ENCODE measurements at places on chromosomes 4 and X. TPM values are rescaled to one million over a fixed set of nuclear protein-coding genes. Genes with fewer than 3 reads are reported as not detected.

SPATA18 gene
- total RNA-seq, result 28.9 TPM

SOWAHB gene
- total RNA-seq, result 0.12 TPM

MAP9 gene
- total RNA-seq, result 13.2 TPM

GPR143 gene
- total RNA-seq, result 0.93 TPM

ENPEP gene
- not detected for total RNA-seq

TCEANC gene
- 4.0 TPM for total RNA-seq

DNA sequence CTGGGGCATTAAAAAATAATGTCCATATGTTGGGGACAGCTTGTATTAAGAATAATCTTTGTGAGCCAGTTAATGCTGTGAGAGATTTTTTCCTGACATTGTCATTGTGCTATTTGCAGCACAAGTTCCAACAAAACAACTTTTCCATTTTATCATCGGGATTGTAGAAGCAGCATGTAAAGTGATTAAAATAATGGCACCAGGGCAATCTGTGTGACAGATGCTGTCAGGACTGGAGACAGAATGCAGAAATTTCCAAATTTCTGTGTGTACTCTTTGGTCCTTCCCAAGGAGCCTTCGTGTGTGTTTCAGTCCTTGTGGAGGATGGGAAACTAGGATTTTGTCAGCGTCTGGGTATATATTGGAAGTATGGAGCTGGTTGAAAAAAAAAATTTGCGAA lies 101.5 kb upstream of the LIMCH1 start:
- no peak overlapping the region for H3K27ac ChIP-seq
- H3K4me1 ChIP-seq, result peaks cover 38% of the 10 kb centered on the region
- no peak for DNase-seq

DNA sequence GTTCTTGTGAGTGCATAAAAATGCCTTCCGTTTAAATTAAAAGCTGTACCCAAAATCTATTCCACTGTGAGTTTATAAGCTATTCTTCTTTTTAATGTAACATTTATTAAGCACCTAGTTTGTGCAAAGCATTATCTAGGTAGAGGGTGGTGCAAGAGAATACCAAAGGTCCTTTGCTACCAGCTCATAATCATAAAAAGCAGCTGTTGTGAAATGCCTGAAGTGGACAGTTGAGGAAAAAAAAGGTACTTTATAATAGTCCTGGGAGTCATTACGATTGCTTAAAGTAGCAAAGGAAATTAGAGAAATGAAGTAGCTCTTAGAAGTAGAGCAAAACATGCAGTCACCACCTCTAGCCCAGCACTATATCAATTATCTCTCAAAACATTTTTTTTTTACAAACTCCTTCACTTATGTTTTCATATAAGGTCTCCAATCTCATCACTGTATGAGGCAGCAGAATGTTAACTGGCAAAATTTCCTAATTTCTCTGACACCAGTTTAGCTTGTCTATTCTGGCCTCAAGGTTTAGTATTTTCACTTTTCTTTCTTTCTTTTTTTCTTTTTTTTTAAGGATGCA lies 2.1 kb downstream of the MBNL3 start:
- no peak overlapping the region for H3K27ac ChIP-seq
- no peaks in the 10 kb centered on the region for H3K36me3 ChIP-seq
- DNase-seq, result no peak
- H3K4me1 ChIP-seq, result peaks cover 13% of the 10 kb centered on the region

- DNase-seq, result no peak
- H3K4me3 ChIP-seq, result no peak overlapping the region
- H3K27me3 ChIP-seq, result peaks cover 73% of the 10 kb centered on the region
- H3K4me1 ChIP-seq, result peaks cover 4% of the 10 kb centered on the region
Observed at GRCh38 chrX:112613039-112613438, 66.7 kb downstream of the LHFPL1 start.

DNA sequence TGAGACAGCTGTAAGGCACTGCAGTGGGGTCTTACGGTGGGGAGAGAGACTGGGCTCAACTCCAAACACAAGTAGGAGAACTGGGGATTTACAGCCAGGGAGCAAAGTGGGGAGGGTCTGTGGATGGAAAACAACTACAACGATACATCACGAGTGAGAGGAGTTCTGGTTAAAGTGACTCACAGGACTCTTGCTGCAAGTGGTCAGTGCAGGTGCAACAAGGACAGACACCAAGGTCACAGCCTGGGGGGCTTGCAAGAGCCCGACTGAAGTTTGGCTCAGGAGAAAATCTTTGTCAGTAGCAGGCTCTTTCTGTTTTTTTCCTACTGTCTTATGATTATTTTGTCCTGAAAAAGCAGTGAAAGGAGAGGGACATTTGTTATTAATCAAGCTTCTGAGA lies 10.1 kb upstream of the FAT1 start:
- H3K36me3 ChIP-seq, result peaks cover 6% of the 10 kb centered on the region
- peaks cover 34% of the 10 kb centered on the region for H3K4me1 ChIP-seq
- no peaks in the 10 kb centered on the region for H3K27me3 ChIP-seq
- peak overlapping the region; percentile 10 for H3K27ac ChIP-seq
- no peak for DNase-seq

- DNase-seq, result no peak
- H3K27ac ChIP-seq, result no peak overlapping the region
- no peaks in the 10 kb centered on the region for H3K27me3 ChIP-seq
- H3K4me3 ChIP-seq, result no peak overlapping the region
Observed at GRCh38 chrX:79154596-79155359, 10.3 kb downstream of the GPR174 start.

DNA sequence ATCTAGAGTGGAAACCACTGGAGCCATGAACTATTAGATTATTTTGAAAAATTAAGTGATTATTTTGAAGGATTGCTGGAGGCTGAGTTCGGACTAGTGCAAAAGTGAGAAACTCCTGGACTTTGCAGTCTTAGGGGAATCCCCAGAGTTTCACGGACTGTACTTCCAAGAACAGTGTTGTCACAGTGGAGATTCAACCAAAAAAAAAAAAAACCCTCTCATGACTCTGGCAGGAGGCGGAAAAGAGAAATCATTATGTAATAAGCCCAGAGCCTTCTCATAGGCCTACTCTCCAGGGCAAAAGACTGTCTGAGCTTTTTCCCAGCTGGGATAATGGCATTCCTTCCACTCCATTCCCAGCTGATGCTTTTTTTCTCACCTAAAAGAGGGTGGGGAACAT lies 16.8 kb upstream of the C4orf51 start:
- no peak for DNase-seq
- H3K36me3 ChIP-seq, result peaks cover 5% of the 10 kb centered on the region
- no peaks in the 10 kb centered on the region for H3K4me1 ChIP-seq
- no peak overlapping the region for H3K4me3 ChIP-seq

DNA sequence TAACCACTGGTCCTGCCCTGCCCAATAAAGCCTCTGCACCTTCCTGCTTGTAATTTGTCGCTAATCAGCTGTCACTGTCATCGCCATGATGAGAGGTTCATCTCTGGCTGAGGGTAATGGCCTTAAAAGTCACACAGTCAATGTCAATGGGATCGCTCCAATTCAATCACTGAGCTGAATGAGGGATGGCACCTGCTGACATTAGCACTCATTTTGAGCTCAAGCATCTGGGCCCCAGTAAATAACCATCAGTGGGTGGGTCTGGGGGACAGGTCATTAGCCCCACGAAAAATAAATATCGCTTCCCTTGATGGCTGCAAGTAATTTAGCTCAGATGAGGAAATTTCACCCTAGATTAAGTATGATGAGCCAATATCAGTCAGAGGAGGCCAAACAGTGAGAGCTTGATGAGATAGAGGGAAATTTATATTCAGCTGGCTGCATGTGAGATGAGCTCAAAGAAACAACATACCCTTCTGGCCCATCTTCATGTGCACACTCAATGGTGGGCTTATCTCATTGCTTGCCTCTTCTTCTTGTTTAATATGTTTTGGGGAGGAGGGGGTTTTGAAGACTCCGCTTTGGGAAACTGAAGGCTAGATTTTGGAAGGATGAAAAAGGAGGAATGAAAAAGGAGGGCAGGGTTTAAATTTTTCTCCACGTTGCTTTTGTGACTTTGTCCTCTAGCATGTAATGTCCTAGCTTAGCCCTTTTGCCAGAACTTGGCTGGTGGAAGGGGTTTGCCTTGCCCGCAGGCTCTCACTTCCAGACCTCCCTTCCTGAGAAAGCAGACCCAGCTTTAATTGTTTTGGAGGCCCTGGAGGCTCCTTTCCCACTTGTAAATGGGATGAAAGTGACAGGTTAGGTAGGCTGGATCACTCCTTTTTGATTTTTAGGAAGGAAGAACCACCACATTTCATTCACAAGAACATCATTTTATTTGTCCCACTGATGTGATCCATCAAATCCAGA lies 84.8 kb upstream of the PAQR3 start:
- H3K27ac ChIP-seq, result no peak overlapping the region
- H3K36me3 ChIP-seq, result no peaks in the 10 kb centered on the region
- H3K4me3 ChIP-seq, result no peak overlapping the region
- H3K27me3 ChIP-seq, result no peaks in the 10 kb centered on the region
- H3K4me1 ChIP-seq, result no peaks in the 10 kb centered on the region
- DNase-seq, result no peak

- no peak overlapping the region for H3K27ac ChIP-seq
- H3K27me3 ChIP-seq, result peaks cover 43% of the 10 kb centered on the region
- no peaks in the 10 kb centered on the region for H3K36me3 ChIP-seq
- DNase-seq, result peak; percentile 59
Observed at GRCh38 chrX:39859991-39860861, 237.5 kb downstream of the BCOR start.

DNA sequence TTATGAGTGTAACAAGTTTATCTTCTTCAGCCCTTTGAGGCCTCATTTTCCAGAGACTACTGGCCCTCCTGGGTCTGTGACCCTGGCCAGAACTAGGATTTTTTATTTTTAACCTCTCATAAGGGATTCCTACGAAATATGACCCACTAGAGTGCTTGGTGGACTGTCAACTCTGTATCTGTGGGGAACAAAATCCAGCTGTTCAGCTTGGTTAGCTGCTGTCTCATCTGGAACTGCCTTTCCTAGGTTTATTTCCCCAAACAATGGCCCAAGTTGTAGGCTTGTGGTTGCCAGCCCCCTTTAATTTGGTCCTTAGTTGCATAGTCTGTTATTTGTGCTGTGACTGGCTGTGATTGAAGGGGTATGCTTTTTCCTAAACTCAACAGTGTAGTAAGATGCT lies 56.2 kb downstream of the NHS start:
- no peaks in the 10 kb centered on the region for H3K36me3 ChIP-seq
- H3K27ac ChIP-seq, result no peak overlapping the region
- H3K27me3 ChIP-seq, result peaks cover 30% of the 10 kb centered on the region
- DNase-seq, result no peak
- no peaks in the 10 kb centered on the region for H3K4me1 ChIP-seq

- H3K4me3 ChIP-seq, result no peak overlapping the region
- H3K27me3 ChIP-seq, result peaks cover 19% of the 10 kb centered on the region
- DNase-seq, result no peak
- no peak overlapping the region for H3K27ac ChIP-seq
- H3K4me1 ChIP-seq, result no peaks in the 10 kb centered on the region
- no peaks in the 10 kb centered on the region for H3K36me3 ChIP-seq
Observed at GRCh38 chrX:24375600-24376131, 15.2 kb downstream of the SUPT20HL1 start.

DNA sequence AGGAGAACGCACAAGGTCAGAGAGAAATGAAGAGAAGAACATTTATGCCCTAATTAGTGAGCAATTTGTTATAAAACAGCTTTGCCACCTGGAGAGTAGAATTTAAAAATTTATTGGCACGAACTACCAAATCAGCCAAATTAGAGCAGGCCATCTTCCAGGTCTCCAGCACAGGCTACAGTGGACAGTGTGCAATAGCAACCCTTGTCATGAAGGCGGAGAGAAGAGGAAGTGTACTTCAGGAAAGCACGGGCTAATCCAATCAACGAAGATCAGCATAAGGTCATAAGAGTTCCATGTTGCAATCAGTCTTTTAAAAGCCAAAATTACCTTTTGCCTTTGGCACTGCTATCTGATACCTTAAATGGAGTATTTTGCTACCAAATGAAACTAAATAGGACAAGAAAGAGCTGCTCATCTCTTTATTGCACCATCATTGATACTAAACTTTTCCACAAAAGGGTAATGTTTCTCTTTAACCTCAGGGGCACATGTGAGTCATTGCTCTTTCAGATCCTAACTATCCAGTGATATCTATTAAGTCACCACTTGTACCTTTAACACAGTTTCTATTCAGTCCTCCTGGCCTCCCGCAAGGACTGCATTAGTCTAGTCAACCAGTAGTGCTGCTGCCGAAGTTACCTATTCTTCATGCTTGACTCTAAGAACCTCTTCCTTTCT lies 19.9 kb downstream of the ANK2 start:
- no peak overlapping the region for H3K4me3 ChIP-seq
- H3K27me3 ChIP-seq, result no peaks in the 10 kb centered on the region
- DNase-seq, result peak; percentile 77
- no peaks in the 10 kb centered on the region for H3K36me3 ChIP-seq

GRCh38 chr4:184819786-184820185 lies 6.0 kb downstream of the ACSL1 start:
- H3K36me3 ChIP-seq, result peaks cover 32% of the 10 kb centered on the region
- H3K4me3 ChIP-seq, result no peak overlapping the region
- H3K27ac ChIP-seq, result no peak overlapping the region

- H3K27me3 ChIP-seq, result no peaks in the 10 kb centered on the region
- no peak for DNase-seq
- no peak overlapping the region for H3K4me3 ChIP-seq
- no peaks in the 10 kb centered on the region for H3K4me1 ChIP-seq
Observed at GRCh38 chr4:33453916-33454315, 2733.7 kb downstream of the PCDH7 start.

- H3K36me3 ChIP-seq, result no peaks in the 10 kb centered on the region
- no peak overlapping the region for H3K4me3 ChIP-seq
- H3K27ac ChIP-seq, result no peak overlapping the region
- no peaks in the 10 kb centered on the region for H3K4me1 ChIP-seq
Observed at GRCh38 chr4:24927049-24927448, 14.2 kb upstream of the CCDC149 start.

DNA sequence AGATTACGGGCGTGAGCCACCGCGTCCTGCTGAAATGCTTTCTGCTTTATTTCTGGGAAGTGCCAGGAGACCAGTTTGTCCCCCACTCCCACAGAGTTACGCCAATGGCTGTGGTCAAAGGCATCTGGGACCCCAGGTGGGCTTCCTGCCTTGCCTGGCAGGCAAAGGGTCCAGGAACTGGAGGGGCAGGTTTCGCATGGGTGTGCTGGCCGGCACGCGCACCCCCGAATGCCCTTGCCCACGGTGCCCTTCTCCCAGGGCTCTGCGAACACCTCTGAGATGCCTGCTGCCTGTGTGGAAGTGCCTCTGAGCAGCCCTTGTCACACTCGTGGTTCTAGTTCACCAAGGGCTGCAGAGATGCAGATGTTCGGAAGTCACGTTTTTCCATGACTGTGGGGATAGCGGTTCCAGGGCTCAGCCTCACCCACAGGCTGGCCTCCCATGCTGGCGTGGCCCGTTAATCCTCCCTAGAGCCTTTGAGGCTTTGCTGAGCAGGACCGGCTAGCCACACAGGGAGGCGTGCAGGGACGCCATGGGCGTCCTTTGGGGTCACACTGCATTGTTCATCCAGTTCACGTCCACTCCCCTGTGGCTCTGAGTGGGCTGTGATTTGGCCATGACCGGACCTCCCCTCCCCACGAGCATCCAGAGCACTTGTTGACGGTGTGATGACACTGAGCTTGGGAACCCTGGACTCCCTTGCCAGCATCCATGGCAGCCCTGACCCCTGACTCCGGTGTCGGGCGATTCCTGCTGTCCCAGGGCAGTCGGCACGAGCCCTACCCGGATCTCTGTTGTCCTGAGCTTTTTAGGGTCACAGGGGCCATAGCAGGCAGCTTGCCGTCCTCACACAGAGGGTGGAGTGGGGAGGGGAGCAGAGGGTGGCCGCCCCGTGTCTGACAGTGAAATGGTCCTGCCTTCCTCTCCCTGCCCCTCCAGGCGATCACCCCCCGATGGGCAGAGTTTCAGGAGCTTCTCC lies 12.7 kb upstream of the ADD1 start:
- no peaks in the 10 kb centered on the region for H3K27me3 ChIP-seq
- no peak overlapping the region for H3K27ac ChIP-seq
- DNase-seq, result no peak
- no peak overlapping the region for H3K4me3 ChIP-seq
- no peaks in the 10 kb centered on the region for H3K4me1 ChIP-seq

GRCh38 chr4:41213625-41214135 lies 662 bp downstream of the APBB2 start:
- peak overlapping the region; percentile 97 for H3K27ac ChIP-seq
- H3K36me3 ChIP-seq, result peaks cover 20% of the 10 kb centered on the region
- H3K27me3 ChIP-seq, result no peaks in the 10 kb centered on the region

All from MCF 10A (cell line).